ENCODE measurements at places on chromosomes 5 and 9.

DNA sequence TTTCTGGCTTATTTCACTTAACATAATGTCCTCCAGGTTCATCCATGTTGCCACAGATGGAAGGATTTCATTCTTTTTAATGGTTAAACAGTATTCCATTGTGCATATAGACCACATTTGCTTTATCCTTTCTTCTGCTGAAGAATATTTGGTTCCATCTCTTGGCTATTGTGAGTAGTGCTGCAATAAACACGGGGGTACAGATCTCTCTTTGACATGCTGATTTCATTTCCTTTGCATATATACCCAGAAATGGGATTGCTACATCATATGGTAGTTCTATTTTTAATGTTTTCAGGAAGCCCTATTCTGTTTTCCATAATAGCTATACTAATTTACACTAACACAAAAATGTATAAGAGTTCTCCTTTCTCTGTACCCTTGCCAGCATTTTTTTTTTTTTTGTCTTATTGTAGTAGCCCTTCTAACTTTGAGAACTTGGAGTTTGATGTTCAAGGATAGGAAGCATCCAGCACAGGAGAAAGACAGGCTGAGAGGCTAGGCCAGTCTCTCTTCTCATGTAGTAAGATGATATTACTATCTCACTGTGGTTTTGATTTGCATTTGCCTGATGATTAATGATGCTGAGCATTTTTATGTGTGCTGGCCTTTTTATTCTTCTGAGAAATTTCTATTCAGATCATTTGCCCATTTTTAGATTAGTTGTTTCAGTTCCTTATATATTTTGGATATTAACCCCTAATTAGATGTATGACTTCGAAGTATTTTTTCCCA lies 592.2 kb upstream of the ZNF608 start:
- DNase-seq: no peak

GRCh38 chr5:40720069-40720468 lies 35.7 kb downstream of the TTC33 start:
- no peak for DNase-seq

GRCh38 chr5:133930813-133931090 lies 37.7 kb downstream of the C5orf15 start:
- DNase-seq: no peak

GRCh38 chr5:124417196-124417595 lies 329.2 kb downstream of the ZNF608 start:
- no peak for DNase-seq
